ENCODE measurements at places on chromosomes 11 and 22.

DNA sequence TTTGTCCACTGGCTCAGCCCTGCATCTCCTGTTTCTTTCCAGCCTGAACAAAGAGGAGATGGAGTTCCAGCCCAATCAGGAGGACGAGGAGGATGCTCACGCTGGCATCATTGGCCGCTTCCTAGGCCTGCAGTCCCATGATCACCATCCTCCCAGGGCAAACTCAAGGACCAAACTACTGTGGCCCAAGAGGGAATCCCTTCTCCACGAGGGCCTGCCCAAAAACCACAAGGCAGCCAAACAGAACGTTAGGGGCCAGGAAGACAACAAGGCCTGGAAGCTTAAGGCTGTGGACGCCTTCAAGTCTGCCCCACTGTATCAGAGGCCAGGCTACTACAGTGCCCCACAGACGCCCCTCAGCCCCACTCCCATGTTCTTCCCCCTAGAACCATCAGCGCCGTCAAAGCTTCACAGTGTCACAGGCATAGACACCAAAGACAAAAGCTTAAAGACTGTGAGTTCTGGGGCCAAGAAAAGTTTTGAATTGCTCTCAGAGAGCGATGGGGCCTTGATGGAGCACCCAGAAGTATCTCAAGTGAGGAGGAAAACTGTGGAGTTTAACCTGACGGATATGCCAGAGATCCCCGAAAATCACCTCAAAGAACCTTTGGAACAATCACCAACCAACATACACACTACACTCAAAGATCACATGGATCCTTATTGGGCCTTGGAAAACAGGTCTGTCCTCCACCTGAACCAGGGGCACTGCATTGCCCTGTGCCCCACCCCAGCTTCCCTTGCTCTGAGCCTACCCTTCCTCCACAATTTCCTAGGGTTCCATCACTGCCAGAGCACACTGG lies 5.0 kb downstream of the FTH1 start:
- DNase-seq, result no peak

GRCh38 chr11:104333977-104334376 lies 170.0 kb upstream of the PDGFD start:
- DNase-seq, result no peak

GRCh38 chr11:115626414-115626813 lies 122.2 kb upstream of the CADM1 start:
- no peak for DNase-seq

GRCh38 chr11:122100756-122101080 lies 15.3 kb downstream of the BLID start:
- DNase-seq, result no peak

DNA sequence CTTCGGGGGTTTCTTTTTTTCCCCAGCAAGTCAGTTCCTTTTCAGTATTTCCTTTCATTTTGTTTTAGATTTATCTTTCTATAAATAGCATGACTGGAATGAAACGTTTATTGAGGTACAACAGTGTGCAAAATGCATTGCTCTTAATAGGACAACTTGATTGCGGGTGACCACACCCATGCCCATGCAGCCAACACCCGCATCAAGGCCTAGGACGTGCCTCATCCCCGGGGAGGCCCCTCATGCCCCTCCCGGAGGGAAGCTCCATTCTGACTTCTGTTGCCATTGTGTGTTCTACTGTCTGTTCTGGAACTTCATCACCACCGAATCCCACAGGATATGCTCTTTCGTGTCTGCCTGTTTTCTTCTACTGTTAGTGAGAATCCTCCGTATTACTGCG lies 82.2 kb downstream of the RPS6KA4 start:
- no peak for DNase-seq

GRCh38 chr11:841981-842369 lies 354 bp downstream of the POLR2L start:
- DNase-seq, result no peak

DNA sequence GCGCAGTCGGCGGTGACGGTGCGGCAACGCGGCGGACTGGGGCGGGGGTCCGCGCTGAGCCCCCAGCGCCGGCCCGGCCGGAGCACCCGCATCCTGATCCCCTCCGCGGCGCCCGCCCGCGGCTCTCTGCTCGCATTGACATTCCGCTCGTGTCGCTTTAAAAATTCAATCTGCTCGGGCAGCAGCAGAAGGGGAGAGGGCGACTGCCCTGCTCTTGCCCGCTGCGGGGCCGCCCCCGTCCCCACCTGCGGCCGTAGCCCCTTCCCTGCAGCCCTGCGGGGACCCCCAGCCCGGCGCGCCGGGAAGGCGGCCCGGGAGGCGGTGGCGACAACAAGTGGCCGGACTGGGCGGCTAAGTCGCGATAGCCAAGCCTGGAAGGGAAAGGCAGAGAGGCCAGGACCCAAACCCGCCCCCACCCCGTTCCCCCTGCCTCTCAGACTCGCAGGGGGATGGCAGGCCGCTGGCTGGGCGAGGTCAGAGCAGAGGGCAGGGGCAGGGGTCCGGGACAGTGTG lies 1.1 kb downstream of the CABP7 start:
- no peak for DNase-seq

GRCh38 chr11:23406131-23406819 lies 546.0 kb upstream of the CCDC179 start:
- no peak for DNase-seq

GRCh38 chr11:45468267-45468856 lies 182.2 kb upstream of the SYT13 start:
- no peak for DNase-seq

DNA sequence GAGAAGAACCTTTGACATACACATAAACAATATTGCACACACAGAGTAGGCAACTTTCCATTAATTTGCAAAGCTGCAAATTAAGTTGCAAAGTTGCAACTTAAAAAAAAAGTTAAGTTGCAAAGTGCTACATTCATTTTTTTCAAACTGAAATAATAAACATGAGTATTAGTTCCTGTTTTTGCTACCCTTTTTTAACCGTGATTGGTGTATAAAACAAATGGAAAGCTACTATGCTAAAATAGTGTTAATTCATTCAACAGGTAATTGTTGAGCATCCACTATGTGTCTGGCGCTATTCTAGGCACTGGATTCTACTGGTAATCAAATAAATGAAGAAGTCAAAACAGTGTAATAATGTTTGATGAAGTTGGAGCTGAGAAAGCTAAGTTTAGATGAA lies 8.1 kb downstream of the ZFP91 start:
- DNase-seq, result no peak

- DNase-seq, result no peak
Measured at GRCh38 chr22:35582218-35582860, 34.8 kb downstream of the MB start.

- no peak for DNase-seq
Measured at GRCh38 chr11:80930038-80930437, 1489.2 kb upstream of the TENM4 start.

GRCh38 chr11:42085736-42086135 lies 626.3 kb upstream of the LRRC4C start:
- DNase-seq, result no peak

DNA sequence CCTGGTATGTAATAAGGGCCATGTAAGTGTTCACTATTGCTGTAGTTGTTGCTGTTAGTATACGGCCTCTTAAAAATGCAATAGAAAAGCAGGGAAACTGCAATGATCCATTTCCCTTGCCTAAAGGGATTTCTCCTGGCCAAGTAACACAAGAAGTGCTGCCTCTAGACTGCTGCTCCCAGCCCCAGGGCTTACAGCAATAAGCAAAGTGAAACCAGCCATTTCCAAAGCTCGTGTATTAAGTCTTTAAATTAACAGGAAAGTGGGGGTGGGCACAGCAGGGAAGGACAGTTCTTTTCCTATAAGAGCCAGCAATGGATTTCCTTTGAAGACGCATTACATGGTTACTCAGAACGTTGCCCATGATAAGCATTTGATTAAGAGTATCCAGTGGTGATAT lies 36.9 kb upstream of the WT1 start:
- DNase-seq, result no peak

GRCh38 chr22:46081831-46082210 lies 68.5 kb upstream of the PPARA start:
- DNase-seq, result no peak

DNA sequence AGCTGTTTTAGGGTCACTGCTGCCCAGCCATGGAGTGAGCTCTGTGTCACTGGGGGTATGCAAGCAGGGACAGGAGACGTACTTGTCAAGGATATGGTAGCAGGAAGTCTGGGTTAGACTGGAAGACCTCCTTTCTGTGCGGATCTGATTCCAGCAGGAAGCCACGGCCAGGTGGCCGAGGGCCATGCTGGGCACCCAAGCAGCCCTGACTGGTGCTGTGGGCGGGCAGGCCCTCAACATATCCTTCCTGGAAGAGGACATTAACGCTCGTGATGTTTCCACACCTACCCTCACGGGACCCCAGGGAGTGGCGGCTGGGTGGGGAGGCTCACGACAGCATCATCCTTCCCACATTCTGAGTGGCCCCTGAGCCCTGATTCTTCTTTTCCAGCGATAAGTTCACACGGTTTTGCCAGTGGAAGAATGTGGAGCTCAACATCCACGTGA lies 8.7 kb upstream of the ANKRD13D start:
- peak; percentile 68 for DNase-seq

GRCh38 chr22:22935546-22936157 lies 48.0 kb downstream of the IGLL5 start:
- no peak for DNase-seq

DNA sequence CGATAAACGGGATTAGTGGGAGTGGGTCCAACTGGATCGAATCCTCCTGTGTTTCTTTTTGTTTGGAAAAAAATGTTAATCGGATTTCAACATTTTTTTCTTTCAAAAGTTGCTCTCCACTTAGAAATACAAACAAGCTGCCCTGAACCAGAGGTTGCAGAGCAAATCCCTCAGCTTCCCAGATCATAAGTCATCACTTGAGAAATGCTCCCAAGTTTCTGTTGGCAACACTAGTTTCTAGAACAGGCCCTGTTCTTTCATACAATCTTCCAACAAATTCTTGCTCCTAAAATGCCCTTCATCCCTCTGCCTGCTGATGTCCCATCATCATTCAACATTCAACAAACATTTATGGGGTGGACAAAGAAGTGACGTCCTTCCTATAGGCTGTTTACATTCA lies 1.3 kb upstream of the MLC1 start:
- no peak for DNase-seq

DNA sequence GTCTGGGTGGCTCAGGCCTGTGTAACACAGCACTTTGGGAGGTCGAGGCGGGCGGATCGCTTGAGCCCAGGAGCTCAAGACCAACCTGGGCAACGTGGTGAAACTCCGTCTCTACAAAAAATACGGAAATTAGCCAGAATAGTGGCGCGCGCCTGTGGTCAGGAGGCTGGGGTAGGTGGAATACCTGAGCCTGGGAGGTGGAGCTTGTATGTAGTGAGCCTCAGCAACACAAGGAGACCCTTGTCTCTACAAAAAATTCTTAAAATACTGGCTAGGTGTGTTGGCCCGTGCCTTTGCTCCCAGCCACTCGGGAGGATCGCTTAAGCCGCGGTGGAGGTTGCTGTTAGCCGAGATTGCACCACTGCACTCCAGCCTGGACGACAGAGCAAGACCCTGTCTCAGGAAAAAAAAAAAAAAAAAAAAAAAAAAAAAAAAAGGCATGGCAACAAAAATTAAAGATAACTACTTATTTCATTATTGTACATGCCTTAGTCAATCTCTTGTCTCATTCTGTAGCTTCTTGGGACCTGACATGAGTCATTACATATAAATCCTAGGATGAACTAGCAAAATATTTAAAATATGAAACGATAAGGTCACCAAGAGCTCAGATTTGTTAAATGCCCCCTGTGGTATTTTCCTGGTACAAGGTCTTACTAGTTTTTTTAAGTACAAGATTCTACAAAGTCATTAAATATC lies 1.1 kb downstream of the TAF1D start:
- DNase-seq, result no peak

- no peak for DNase-seq
Measured at GRCh38 chr11:45794169-45794568, 10.8 kb upstream of the SLC35C1 start.

DNA sequence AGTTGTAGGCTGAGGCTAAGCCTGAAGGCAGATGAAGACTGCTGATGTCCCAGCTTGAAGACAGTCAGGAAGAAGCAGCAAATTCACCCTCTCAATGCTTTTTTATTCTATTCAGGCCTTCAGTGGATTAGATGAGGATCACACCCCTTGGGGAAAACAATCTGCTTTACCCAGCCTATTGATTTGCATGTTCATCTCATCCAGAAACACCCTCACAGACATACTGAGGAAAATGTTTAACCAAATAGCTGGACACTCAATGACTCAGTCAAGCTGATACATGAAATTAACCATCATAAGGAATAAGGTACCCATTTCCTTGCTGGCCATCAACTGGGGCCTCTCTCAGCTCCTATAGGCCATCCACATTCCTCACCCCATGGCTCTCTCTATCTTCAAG lies 549.9 kb upstream of the CCDC90B start:
- DNase-seq, result no peak

- no peak for DNase-seq
Measured at GRCh38 chr11:128806506-128807261, 60.4 kb downstream of the KCNJ1 start.

DNA sequence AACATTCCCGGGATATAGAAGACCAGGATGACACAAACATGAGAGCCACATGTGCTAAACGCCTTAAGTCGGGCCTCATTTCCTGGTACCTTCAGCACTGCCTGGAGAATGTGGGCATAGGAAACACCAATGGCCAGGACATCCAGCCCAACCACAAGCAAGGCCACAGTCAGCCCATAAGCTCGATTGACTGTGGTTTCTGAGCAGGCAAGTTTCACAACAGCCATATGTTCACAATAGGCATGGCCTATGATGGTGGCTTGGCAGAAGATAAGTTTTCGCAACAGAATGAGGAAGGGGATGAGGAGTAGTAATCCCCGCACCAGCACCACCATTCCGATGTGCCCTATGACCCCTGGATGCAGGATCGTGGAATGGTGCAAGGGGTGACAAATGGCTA lies 26.9 kb upstream of the OR56A1 start:
- no peak for DNase-seq

DNA sequence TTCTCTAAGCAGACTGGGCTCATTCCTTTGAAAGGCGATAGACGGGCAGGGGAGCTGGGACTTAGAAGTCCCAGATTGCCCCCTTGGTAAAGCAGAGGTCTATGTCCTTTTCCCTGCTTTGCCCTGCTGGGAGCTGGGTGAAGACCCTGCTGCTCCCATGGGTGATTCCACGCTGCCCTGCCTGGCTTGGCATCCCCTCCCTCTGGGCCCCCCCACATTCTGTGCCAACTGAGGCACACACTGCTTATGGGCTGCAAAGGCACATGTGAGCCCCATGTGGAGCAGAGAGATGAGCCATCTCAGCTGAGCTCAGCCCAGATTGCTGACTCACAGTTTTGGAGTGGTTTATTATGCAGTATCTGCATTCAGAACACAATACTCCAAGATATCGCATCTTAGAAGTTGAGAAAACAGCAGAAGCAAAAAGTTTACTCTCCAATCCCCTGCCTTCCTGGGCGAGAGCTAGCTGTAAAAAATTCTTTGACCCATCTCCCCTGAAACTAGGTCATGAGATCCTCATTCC lies 127.2 kb downstream of the ST3GAL4 start:
- DNase-seq, result no peak
